Stimulated activated CD4-positive, alpha-beta T cell treated with anti-CD3 and anti-CD28 coated beads, Interleukin-1b, Interleukin-23, amount 100 ng/mL, for 4 hours (primary cell): ENCODE measurements at places on chromosomes 6 and 20.
A peak's percentile ranks its signal among the peaks of the same experiment; 100 is the strongest.

DNA sequence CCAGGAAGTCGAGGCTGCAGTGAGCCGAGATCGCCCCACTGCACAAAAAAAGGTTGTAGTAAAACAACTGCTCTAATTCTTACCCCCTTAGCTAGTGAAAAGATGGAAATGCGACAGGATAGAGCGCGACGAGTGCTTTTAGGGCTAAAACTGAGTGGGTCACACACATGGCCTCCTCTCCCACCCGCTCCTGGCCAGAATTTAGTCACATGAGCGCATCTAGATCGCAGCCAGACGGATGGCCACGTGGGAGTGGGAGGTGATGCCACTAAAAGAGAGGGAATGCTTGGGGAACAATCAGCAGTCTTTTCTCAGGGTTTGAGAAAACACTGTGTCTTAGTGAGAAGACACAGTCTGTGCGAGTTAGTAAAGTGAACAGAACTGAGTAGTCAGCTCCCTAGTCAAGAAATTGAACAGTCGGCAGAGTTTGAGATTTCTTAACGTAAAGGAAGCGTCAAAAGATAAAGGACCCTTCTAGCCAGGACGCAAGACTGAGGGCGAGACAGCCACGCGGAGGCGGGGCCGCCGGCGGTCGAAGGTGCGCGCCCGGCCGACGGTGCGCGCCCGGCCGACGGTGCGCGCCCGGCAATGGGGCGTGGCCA lies 664 bp upstream of the ACTR5 start:
- DNase-seq = no peak

DNA sequence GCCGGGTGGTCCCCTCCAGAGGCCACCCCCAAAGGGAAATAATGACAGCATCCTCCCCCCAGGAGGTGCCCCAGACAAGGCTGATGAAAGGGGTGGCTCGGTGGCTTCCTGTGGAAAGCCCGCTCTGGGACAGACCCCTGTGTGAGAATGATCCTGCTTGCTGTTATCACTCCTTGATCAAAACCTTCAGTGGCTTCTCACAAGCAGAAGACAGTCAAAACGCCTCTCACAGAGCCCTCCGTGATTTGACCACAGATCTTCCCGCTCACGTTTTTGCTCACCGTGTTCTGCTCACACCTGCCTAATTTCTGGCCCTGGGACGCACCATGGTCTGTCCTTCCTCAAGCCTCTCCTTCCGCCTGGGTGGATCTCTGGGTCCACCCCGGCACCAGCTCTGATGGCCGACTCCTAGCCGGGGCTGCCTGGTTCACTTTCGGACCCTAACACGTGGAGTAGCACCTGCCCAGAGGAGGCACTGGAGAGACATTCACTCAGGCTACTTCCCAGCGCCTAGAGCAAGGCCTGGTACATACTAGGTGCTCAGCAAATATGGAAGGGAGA lies 210.4 kb downstream of the ANKRD60 start:
- DNase-seq = no peak

GRCh38 chr6:108453601-108454185 lies 107.0 kb upstream of the FOXO3 start:
- no peak for DNase-seq

DNA sequence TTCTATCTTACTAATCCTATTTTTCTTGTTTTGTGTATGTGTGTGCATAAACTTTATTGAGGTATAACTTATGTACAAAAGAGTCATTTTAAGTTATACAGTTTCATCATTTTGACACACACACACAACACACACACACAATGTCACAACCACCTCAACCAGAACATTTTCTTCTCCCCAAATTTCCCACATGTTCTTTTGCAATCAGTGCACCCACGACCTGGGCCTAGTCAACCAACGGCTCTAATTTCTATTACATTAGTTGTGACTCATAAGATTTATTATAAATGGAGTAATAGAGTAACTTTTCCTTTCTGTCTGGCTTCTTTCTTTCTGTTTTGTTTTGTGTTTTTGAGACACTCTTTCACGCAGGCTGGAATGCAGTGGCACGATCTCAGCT lies 9.8 kb upstream of the POM121L2 start:
- DNase-seq = no peak

DNA sequence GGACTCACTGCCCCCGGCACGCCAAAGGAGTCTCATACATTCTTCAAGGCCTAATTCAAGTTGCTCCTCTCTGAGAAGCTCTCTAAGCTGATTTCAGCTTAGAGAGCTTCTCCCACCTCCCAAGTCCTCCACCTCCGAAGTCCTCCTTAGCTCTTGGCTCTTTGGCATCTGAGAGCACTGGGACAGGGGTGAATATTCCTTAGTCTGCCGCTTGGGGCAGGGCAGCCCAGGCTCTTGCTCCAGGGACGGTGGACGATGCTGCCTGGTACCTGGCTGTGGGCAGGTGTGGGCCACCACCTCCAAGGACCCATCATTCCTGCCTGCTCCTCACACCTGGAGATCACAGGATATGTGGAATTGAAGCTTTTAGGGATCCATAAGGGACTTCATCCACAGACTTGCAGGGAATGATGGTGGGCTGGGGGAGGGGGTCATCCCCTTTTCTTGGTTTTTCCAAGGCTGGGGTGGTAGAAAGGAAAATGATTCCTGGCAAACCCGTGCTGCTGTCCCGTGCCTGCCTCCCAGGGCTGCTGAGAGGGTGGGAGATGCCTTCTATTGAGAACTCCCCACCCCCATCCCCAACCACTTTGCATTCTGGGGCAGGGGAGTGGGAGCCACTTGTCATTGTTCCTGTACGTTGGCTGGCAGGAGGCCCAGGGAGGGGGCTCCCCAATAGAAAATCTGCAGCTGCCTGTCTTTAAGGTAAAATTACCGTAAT lies 57.4 kb downstream of the ARHGAP40 start:
- peak; percentile 18 for DNase-seq

- DNase-seq = no peak
Measured at GRCh38 chr20:45433316-45433715, 17.4 kb downstream of the PIGT start.

- DNase-seq = peak; percentile 8
Measured at GRCh38 chr6:13194852-13195251, 133.5 kb downstream of the TBC1D7 start.

- no peak for DNase-seq
Measured at GRCh38 chr6:42987533-42988451, 3.4 kb downstream of the PPP2R5D start.
